ENCODE measurements at places on chromosomes 1 and 21. TPM values are rescaled to one million over a fixed set of nuclear protein-coding genes. Genes with fewer than 3 reads are reported as not detected.

CXADR gene
- 372 TPM for total RNA-seq

CYP4Z1 gene
- 0.47 TPM for total RNA-seq

FAM78B gene
- total RNA-seq, result 5.1 TPM

RGSL1 gene
- total RNA-seq, result not detected

CCDC17 gene
- 0.47 TPM for total RNA-seq

SPRR2A gene
- total RNA-seq, result not detected

NCMAP gene
- under 0.01 TPM for total RNA-seq

PEX14 gene
- 9.2 TPM for total RNA-seq

KCNJ9 gene
- total RNA-seq, result 14.7 TPM

LRRN2 gene
- 12.8 TPM for total RNA-seq

SPRR4 gene
- not detected for total RNA-seq

CHI3L1 gene
- 1.6 TPM for total RNA-seq

SEMA6C gene
- 18.6 TPM for total RNA-seq

GJB3 gene
- not detected for total RNA-seq

APP gene
- total RNA-seq, result 354 TPM

Data from occipital lobe (tissue), 3 donors.